ENCODE measurements at places on chromosomes 4 and X.
A peak's percentile ranks its signal among the peaks of the same experiment; 100 is the strongest.

- DNase-seq, result no peak
Measured at GRCh38 chr4:57448452-57448851, 338.3 kb upstream of the IGFBP7 start.

DNA sequence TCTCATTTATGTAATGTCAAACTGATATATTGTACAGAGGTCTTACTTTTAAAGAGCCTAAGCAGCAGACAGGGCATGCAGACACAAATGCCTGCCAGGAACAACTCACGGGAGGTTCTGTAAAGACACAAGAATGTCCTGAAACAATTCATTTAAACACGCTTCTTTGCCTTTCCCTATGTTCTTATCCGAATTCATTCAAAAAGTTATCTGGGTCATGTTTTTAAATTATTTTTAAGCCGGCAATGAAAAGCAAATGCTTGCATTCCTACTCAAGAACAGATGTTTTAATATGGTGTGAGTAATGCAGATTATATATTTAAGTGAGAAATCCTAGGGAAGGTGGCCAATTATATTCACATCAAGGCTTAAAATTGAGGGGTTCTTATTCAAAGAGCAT, 192.6 kb downstream of the PDGFC start:
- DNase-seq, result no peak

DNA sequence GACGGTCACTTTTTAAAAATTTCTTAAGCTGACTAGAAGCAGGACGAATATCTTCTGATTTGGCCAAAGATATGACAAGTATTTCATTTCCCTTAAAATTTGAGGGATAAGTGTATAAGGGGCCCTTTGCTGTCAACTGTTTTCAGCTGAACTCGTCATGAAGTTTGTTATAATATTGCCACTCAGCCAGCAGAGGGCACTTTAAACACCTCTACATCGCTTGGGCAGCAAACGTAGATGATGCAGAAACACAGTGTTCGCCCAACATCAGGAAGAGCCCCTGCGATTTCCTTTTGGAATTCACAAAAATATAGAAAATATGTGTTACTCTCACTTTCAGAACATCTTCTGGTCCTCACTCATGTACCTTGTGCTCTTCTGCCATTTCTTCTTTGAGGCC, 435.7 kb upstream of the FMR1 start:
- DNase-seq, result peak; percentile 3

GRCh38 chr4:65580551-65580950, 89.7 kb downstream of the EPHA5 start:
- DNase-seq, result no peak

Measured in NT2/D1 (cell line).